Activated gamma-delta T cell (primary cell): ENCODE measurements at places on chromosomes 12 and 14.

DNA sequence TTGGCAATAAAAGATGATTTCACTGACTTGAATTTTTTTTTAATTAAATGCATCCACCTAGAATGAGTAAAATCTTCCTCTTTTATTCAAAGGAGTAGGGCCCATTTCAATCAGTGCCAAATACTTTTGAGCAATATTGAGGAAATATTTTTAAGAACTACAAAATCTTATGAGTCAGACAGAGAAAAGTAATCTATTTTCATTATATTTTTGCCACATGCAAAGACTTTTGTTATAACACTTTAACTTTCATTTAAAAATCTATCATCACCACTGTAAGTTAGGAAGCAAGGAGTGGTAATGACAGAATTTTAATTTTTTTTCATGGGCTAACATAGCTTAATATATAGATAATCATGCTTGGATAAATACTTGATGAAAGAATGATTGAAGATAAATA lies 345.2 kb upstream of the KITLG start:
- DNase-seq: no peak

- no peak for DNase-seq
Observed at GRCh38 chr14:96424109-96424989, 32.4 kb downstream of the AK7 start.

DNA sequence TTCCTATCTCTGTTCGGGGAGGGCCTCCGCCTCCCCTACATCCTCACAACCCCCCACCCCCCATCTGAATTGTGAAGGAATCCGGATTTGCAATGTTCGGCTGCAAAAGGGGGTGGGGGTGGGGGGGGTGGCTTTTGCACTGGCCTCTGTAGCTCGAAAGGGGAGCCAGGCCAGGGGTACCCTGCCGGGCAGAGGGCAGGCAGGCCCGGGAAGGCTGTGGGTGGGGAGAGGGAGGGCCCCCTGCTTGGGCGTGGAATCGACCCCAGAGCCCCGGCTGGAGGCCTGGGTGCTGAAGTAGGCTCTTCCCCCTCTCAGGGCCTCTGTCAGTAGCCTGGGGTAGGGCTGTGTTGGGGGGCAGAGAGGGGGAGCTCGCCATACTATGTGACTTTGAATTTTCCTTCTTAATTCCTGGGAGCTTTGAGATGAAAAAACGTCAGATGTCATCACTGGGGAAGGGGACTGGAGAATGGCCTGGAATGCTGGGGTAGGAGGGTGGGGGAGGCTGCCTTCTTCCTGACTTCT lies 1.1 kb downstream of the LRP1 start:
- DNase-seq: no peak

DNA sequence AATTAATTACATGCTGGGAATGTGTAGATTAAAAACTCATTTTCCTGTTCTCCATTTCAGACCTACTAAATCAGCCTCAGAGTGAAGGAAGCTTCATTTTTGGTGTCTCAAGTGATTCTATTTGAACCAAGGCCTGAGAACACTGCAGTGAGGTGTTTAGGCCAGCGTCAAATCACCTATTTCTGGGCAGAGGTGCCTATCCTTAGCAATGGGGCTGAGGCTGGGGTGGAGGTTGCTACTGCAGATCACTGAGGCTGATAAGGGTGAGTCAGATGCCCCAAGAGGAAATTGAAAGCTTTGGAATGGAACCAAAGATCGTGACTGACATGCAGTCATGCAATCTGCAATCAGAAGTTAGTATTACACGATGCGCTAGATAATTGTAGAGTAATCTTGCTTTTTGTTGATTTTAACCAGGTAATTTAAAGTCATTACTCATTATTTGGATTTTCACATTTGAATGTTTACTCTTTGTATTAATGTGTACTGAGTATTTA lies 4.4 kb downstream of the TXNRD1 start:
- DNase-seq: no peak

DNA sequence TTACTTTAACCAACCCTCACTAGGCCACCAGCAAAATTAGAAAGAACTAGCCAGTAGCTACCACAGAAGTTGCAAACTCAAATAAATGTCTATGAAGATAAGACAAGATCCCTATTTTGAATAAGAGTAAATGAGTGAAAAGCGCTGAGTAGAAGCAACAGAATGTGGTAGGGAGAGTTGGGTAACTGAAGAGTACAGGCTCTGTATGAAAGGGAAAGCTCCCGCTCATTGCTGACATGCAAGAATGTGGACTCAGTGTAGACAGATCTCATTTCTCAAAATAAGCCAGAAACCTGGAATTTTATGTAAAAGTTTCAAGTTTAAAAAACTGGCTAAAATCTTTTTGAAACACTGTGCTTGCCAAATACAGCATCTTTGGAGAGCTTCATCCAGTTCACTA lies 63.9 kb downstream of the NAV3 start:
- no peak for DNase-seq

DNA sequence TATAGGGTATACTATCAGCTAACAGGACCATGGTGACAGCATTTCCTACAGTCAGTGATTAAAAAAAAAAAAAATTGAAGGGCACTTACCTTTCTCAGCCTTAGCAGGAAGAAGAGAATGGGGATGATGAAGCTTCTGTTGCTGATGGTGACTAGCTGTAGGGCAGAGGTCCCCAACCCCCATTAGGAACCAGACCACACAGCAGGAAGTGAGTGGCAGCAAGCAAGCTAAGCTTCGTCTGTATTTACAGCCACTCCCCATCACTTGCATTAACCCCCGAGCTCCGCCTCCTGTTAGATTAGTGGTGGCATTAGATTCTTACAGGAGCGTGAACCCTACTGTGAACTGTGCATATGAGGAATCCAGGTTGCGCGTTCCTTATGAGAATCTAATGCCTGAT lies 91.3 kb upstream of the USP44 start:
- no peak for DNase-seq

GRCh38 chr12:1319212-1319611 lies 275.2 kb downstream of the FBXL14 start:
- DNase-seq: no peak

- no peak for DNase-seq
Observed at GRCh38 chr14:21251215-21251614, 18.0 kb downstream of the HNRNPC start.

GRCh38 chr12:94080341-94081009 lies 67.9 kb upstream of the PLXNC1 start:
- no peak for DNase-seq

DNA sequence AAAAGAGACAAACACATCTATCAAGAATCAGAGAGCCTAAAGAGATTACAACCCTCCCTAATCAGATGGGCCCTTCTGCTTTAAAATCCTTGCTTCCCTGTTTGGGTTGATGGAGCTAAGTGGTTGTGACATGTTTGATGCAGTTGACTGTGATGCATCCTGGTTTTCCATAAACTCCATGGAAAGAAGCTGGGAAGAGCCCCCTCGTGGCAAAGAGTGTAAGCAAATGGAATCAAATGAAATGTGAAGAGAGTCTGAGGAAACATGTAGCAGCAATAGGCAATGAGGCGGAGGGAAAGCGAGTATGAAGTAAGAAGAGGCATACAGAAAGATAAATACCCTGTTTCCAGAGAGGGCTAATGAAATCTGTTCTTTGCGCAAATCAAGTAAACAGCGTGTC lies 70.4 kb upstream of the SLCO1C1 start:
- no peak for DNase-seq

DNA sequence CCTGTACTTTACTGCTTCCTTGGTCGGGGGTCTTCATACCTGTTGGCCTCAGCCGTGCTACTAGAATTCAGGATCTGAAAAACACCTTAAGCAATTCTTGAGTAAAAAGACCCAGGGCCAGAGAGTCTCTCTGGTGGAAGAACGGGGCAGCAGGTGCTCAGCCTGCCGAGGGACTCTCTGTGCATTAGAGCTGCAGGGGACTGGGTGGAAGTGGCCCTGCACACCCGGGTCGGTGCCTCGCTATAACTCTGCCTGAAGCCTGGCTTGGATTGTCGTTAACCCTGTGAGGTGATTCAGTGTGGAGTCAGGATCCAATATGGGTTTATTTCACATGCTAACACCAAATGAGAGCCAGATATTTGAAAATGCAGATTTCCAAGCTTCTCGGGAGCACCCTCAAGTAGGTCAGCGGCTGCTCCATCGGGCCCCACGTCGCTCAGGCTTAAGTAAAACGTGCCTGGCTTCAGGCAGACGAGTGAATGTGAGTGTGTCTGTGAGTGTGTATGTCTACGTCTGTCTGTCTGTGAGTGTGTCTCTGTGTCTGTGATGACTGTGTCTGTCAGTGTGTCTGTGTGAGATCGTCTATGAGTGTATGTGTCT lies 35.1 kb upstream of the C14orf180 start:
- DNase-seq: no peak

DNA sequence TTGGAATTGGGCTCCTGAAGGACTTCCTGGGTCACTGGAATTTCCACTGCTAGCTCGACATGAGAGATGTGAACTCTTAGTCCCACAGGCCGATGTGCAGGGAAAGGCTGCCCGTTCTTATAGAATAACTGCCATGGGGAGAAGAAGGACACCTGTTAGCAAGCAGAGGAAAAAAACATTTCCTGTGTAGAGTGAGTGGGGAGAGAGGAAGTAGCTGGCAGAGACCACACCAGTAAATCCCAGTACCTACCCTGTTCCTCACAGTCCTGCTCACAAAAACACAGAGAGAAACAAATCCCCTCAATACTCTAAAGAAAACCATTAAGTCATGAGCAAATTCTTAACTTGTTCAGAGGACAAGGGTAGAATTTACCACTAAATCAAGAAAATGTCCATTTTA lies 29.5 kb downstream of the AREL1 start:
- no peak for DNase-seq

DNA sequence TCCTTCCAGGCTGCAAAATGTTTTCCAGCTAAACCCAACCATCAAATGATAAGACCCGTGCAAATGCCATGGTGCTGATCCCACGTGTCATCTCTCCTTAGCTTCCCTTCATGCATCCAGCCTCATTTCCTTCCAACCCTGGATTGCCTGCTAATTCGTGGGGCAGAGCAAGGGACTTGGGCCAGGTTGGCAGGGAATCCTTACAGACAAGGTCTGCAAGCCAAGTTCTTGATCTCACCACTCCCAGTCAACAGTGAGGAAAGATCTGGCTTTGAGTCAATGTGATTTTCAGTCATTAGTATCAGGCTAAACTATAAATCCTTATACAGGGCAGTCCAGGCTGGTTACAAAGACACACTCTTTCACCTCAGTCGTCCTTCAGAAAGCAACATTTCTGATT lies 150.9 kb downstream of the ANO2 start:
- DNase-seq: no peak

DNA sequence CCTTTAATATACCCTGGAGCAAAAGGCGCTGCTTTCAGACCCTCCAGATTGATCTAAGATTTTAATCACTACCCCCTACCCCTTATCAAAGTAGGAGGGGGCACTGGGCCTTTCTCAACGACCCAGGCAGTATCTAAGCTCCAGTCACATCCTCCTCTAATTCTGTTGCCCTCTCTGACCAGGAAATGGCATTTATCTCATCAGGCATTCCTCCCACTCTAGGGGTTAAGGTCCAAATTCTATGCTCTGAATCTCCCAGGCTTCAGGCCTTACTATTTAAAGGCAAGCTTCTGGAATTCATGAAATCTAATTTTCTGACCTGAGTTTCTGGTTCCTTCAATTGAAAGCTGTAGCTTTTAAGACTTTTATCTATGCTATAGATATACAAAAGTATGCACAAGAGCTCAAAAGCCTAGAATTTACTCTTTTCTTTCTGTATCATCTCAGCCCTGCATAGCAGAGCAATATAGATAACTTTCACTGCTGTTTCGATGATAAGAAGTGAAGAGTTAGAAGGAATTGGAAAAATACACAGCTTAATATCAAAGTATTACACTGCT lies 622.9 kb downstream of the RPS29 start:
- no peak for DNase-seq

- DNase-seq: no peak
Observed at GRCh38 chr12:55842681-55843429, at the start of gene MMP19. Gene MMP19 (minus strand): TSS chr12:55842936. CDS start chr12:55842830, 106 bp downstream.

DNA sequence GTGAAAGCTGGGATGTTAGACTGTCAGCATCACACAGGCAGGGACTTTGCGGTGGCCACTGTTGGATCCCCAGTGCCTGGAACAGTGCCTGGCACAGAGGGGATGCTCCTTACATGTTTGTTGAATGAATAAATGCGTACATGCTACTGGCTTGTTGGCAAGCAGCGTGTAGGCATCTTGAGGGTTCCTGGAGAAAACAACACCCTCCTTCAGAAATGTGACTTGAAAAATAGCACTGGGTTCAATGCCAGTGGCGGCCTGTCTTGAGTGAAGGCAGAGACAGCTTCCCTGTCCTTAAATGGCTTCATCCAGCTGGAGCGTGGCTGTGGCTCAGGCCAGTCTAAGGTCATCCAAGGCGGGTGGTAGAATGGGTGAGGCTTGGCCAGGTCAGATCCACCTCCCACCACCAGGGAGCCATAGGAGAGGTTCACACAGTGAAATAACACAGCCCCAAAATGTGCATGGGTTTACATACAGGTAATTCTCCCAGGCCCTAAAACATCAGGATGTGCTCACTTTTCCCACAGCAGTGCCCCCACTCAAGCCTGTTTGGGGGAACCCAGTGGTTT lies 171.4 kb downstream of the PHETA1 start:
- no peak for DNase-seq
